Endothelial cell (in vitro differentiated cells): ENCODE measurements at places on chromosomes 1 and 21. TPM values are rescaled to one million over a fixed set of nuclear protein-coding genes. Genes with fewer than 3 reads are reported as not detected.

Gene LCE1A
- not detected for total RNA-seq

Gene MAP3K21
- total RNA-seq, result 0.67 TPM

Gene S100B
- 0.54 TPM for total RNA-seq

Gene PAX7
- total RNA-seq, result 1.4 TPM
